Stimulated activated CD4-positive, alpha-beta T cell treated with anti-CD3 and anti-CD28 coated beads, Interleukin-4, amount 100 ng/mL, for 48 hours (primary cell): ENCODE measurements at places on chromosomes 16 and 17.

GRCh38 chr17:56658648-56659047, 65.1 kb downstream of the NOG start:
- no peak for DNase-seq

DNA sequence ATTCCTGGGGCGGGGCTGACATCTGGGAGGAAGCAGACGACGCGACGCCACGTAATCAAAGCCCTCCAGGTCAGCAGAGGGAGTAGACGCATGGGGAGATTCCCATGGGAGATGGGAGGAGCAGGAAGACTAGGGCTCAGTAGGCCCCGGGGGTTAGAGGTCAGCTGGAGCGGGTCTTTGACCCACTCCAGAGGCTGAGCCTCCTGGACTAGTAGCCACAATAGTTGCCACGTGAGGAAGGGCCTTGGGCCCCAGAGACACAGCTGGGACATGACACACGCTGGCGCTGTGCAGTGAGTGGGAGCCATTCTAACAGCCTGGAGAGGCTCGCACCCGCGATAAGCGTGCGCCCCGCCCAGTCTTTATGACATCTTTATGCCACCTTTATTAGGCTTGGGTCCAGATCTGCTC, 95.7 kb upstream of the AMZ2 start:
- DNase-seq, result no peak

GRCh38 chr16:11435576-11435975, 90.3 kb downstream of the RMI2 start:
- no peak for DNase-seq

DNA sequence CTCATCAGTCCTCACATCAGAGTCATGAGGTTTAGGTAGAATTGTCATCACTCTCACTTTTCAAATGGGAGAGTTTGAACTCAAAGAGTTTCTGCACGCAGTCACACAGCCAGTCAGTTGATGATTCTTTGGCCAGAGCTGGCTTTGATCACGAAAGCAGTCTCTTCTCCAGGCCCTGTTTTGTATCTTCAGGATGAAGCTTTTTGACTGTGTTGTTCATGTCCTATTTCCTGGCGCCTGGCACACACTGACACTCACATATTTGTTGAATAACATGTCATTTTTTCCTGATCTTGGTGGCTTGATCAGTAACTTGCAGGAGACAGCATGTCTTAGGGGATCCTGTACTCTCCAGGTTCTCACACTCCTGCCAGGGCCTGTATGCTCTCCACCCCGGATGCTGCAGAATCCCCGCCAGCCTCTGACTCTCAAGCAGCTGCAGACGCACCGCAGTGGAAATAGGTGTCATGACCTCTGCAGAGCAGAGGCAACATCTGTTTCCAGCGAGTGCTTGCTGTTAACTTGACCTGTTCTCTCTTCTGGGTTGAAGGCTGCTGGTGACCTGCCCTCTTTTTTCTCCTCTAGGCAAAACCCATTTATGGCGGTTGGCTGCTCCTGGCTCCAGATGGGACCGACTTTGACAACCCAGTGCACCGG, 33.0 kb downstream of the MPRIP start:
- no peak for DNase-seq

- DNase-seq, result no peak
These were observed 151.1 kb downstream of the SDK2 start for GRCh38 chr17:73492821-73493814.

DNA sequence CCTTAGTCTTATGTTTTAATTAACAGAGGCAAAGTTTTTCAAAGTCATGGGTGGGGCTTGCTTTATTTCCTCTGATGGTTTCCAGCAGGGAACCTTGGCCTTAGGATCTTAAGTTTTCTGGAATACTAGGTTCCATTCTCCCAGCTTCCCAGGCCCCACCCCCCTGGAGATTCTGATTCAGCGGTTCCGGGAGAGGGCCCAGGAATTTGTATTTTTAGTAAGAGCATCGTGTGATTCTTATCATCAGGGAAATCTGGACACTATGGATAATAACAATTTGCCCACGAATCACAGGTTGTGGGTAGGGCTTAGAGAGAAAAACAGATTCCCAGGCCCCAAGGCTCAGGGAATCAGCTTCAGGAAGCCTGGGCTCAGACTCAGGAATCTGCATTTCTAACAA, 263.6 kb downstream of the NTN1 start:
- no peak for DNase-seq

DNA sequence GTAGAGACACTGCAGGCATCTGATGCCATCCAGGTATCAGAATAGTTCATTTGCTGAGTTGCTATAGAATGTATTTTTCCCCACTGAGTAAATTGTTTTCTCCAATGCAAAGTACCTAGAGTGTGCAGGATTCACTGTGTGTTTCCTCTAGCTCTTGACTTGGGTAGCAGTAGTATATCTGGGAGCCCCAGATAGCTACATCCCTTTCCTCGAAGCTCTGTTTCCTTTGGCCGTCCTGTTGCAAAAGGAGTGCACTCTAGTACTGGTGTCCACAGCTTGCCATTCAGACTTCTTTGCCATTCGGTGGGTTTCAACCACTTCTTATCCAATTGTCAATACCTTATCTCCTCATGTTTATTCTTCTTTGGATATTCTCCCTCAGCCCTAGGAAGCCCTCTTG, 12.8 kb downstream of the ABCA8 start:
- no peak for DNase-seq

GRCh38 chr16:3035289-3035971, 1.3 kb downstream of the BICDL2 start:
- DNase-seq, result no peak

- no peak for DNase-seq
These were observed 324.7 kb downstream of the BCAS3 start for GRCh38 chr17:61002316-61002736.

DNA sequence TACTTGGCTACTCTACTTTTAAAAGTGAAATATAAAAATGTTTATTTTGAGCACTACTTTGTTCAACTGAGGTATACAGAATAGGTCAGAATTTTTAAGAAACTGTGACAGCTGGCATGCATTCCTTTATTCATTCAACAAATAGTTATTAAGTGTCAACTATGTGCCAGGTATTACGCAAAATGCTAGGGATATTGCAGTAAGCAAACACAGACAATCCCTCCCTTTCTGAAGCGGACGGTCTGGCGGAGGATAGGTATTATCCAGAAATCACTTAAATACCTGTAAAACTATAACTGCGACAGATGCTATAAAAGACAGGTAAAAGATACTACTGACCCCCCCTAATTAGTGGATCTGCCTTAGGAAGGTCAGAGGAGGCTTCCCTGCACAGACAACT, 26.1 kb downstream of the METTL16 start:
- no peak for DNase-seq

GRCh38 chr17:74361230-74362068, at the start of gene BTBD17:
BTBD17 (minus strand) TSS chr17:74361868; CDS start chr17:74361819, 49 bp downstream.
- DNase-seq, result peak; percentile 38

- no peak for DNase-seq
These were observed 27.4 kb upstream of the C1QL1 start for GRCh38 chr17:44995436-44996001.

- DNase-seq, result no peak
These were observed 14.4 kb downstream of the SYT17 start for GRCh38 chr16:19182481-19182880.

GRCh38 chr17:4968486-4969046, 949 bp upstream of the SPAG7 start:
- DNase-seq, result peak; percentile 38

DNA sequence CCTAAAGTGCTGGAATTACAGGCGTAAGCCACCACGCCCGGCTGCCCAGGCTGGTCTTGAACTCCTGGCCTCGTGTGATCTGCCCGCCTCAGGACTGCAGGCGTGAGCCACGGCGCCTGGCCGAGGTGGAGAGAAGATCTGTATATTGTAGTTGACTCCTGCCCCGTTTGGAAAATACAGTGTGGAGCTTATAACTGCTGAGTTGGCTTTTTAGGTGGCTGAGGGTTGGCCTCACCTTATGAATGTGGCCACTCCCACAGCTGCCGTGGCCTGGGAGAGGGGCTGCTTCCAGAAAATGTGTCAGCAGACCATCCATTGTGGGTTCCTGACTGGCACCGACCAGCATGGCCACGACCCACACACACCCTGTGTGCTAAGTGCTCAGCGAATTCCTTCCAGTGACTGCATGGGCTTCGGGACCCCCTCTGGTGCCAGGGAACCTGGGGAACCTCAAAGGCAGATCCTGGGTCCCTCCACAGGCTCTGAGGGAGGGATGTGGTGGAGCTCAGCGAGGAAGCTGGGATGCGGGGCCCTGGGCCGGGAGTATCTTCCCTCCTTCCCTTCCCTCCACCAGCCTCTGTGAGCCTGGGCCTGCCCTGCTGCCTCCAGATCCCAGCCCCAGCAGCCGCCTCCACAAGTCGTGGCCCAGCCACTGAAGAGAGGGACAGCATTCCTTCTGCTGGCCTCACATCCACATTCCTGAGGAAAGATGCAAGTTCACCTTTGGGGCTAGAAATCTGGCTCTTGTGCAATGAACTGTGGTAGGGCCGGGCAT, 10.9 kb upstream of the RAB11FIP3 start:
- no peak for DNase-seq

DNA sequence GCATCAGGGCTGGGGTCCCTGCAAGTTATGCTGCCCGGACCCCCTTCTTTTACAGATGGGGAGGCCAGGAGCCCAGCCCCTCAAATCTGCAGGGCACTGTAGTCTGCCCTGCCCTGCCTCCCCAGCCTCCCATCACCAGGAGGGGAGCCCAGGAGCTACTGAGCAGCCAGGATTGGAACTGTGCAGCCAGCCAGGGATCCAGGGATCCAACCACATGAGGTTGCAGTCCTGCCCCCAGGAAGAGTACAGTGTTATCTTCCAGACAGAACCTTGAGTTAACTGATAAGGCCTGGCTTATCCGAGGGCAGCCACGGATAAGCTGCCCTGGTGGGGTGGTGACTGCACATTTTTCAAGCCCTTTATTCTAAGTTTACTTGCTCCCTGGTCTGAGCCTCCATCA, 11.4 kb upstream of the NDRG4 start:
- DNase-seq, result no peak

DNA sequence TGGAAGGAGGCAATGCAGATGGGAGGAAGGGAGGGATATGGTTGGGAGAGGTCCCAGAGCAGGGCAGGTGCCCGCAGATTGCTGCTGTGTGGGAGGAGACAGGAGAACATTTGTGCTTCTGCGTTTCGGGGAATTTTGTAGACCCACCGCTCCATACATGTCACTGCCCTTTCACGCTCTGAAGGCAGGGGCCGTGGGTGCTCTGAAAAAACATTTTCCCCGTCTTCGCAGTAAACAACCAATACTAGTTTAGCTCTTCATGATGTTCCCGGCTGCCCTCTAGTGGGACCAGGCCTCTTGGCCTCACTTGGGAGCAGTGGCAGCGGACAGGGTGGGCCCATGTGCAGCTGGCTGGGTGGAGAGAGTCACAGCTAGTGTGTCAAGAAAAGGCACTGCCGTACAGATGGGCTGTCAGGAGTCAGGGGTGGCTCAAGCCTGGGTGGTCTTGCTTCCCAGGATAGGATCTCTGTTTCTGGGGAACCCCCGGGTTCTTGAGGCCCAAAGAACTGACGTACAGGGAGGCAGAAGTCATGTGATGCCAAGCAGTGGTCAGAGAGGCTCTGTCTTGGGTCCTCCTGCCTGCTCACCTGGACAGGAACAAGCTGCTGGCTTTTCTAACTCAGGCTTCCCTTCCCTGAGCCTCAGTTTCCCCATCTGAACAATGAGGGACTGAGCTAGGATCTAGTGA, 46.5 kb upstream of the CPNE2 start:
- no peak for DNase-seq

DNA sequence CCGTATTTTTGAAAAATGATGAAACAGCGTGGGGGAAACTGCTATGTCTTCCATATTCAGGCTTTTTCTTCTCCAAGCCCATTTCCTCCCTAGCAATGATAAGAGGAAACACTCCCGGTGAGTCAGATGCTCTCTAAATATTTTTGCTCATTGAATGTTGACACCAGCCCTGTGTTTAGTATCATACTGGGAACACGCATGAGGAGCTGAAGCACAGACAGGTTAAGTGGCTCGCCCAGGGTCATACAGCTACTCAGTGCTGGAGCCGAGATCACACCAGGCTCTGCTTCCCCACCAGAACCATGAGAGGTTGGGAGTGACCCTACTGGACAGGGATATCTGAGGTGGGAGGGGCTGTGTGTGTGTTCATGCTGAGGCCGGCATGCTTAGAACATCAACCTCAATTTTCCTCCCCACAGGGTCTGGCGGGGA, 37.8 kb upstream of the ADGRG1 start:
- no peak for DNase-seq

DNA sequence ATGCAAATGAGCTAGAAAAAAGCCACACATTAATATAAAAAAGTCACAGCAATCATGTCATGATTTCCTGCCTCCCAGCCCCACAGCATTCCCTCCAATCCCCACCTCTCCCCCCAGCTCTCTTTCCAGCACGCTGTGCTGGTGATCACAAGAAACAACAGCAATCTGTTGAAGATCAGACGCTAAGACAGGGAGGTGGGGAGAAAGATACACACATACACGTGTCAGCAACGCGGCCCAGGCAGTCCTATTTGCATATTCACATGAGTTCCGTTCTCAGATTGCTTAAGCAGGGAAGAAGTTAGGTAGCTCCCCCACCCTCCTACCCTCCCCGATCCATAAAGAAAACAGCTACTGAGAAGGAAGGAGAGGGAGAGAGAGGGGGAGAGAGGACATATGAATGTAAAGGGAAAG, 405.5 kb upstream of the PSMD7 start:
- no peak for DNase-seq

DNA sequence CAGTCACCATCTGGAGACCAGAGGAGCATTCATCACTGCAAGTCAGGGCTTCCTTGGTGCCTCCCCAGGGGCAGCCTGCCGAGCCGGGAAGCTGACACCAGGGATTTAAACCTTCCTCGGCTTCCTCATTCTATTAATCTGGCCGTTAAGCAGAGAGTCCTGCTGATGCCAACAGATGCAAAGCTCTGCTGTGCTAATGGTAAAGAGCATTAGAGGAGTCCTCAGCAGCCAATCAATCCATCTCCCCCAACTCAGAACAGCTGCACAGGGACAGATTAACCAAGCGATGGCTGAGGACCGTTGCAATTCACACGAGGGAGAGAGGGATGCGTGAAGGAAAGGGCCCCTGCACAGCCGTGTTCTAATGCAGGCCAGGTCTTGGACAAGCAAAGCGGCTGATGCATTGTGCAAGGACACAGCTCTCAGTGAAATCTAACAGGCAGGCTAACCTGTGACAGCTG, 116.6 kb downstream of the XYLT1 start:
- DNase-seq, result no peak

GRCh38 chr17:31470592-31470991, 79.1 kb downstream of the RAB11FIP4 start:
- DNase-seq, result no peak

DNA sequence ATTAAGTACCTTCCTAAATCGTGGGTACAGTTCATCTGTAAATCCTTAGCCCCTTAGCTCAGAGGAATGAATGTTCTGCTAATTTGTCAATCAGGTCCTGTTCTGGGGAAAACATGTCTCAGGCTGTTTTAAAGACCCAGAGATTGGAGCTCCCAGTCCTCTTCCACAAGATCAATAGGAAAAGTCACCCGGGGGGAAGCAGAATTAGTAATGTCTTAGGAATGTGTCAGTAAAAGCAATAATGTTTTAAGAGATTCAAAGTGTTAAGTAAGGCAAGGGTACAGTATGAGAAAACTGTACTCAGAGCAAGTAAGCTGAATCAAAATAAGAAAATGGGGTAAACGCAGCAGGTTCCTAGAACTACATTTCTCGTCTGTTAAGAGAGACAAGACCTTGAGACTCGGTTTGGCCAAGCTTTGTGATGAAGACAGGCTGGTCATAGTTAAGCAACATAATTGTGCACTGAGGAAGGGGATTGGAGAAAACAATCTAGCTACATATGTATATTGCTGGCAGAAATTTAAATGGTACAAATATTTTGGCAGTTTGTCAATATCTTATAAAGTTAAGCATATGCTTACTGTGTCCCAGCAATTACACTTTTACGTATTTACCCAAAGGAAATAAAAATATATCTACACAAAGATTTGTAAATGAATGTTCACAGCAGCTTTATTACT, 192.9 kb upstream of the C17orf78 start:
- DNase-seq, result no peak
